ENCODE measurements at places on chromosomes 2 and 18. TPM values are rescaled to one million over a fixed set of nuclear protein-coding genes. Genes with fewer than 3 reads are reported as not detected.

Gene HRH4
- total RNA-seq: 0.07 TPM

Gene UGT1A10
- total RNA-seq: not detected

Gene PMS1
- total RNA-seq: 9.1 TPM

Gene RPL31
- total RNA-seq: 466 TPM

Gene SLC30A3
- total RNA-seq: not detected

Gene SERPINB10
- total RNA-seq: not detected

Gene RTKN
- 67.8 TPM for total RNA-seq

Gene OTOS
- not detected for total RNA-seq

Gene CPO
- not detected for total RNA-seq

Gene FOXI3
- total RNA-seq: not detected

Gene LRATD1
- total RNA-seq: 3.5 TPM

Gene SPC25
- total RNA-seq: 1.1 TPM

All from right lobe of liver (tissue), 6 donors.